ENCODE measurements at places on chromosomes 16 and 17. TPM values are rescaled to one million over a fixed set of nuclear protein-coding genes. Genes with fewer than 3 reads are reported as not detected.

Gene TLCD2
- 2.4 TPM for total RNA-seq

GRCh38 chr17:6548578-6549330, 7.6 kb downstream of the PITPNM3 start:
- no peak overlapping the region for H3K4me3 ChIP-seq
- H3K27ac ChIP-seq: no peak overlapping the region
- no peak for DNase-seq
- no peaks in the 10 kb centered on the region for H3K27me3 ChIP-seq

- H3K27me3 ChIP-seq: no peaks in the 10 kb centered on the region
- no peak overlapping the region for H3K27ac ChIP-seq
- H3K36me3 ChIP-seq: peaks cover 51% of the 10 kb centered on the region
- DNase-seq: no peak
Measured at GRCh38 chr17:37278247-37278894, 97.4 kb upstream of the C17orf78 start.

GRCh38 chr16:68360956-68361355, 50.1 kb downstream of the PRMT7 start:
- no peak overlapping the region for H3K27ac ChIP-seq
- H3K27me3 ChIP-seq: peaks cover 3% of the 10 kb centered on the region
- no peak overlapping the region for H3K4me3 ChIP-seq
- DNase-seq: no peak
